ENCODE measurements at places on chromosomes 1 and 21.
A peak's percentile ranks its signal among the peaks of the same experiment; 100 is the strongest.

DNA sequence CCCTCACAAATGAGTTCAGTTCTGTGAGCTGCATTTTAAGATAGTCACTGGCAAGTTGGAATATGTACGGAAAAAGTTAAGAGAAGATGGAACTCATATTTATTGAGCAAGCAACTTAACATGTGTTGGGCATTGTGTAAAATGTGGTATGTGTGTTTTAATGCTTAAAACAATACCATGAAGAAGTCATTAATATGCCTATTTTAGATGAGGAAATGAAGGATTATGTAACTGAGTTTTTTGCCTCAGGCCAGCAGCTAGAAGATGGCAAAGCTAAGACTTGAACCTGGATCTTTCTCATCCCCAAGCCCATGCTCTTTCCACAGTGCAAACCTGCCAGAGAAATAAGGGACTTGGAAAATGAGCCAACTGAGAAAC lies 48.9 kb downstream of the SPATA46 start:
- no peak for DNase-seq

GRCh38 chr1:153683854-153684253 lies 5.4 kb downstream of the NPR1 start:
- DNase-seq, result no peak

- no peak for DNase-seq
Measured at GRCh38 chr1:24336075-24336474, 16.9 kb downstream of the GRHL3 start.

DNA sequence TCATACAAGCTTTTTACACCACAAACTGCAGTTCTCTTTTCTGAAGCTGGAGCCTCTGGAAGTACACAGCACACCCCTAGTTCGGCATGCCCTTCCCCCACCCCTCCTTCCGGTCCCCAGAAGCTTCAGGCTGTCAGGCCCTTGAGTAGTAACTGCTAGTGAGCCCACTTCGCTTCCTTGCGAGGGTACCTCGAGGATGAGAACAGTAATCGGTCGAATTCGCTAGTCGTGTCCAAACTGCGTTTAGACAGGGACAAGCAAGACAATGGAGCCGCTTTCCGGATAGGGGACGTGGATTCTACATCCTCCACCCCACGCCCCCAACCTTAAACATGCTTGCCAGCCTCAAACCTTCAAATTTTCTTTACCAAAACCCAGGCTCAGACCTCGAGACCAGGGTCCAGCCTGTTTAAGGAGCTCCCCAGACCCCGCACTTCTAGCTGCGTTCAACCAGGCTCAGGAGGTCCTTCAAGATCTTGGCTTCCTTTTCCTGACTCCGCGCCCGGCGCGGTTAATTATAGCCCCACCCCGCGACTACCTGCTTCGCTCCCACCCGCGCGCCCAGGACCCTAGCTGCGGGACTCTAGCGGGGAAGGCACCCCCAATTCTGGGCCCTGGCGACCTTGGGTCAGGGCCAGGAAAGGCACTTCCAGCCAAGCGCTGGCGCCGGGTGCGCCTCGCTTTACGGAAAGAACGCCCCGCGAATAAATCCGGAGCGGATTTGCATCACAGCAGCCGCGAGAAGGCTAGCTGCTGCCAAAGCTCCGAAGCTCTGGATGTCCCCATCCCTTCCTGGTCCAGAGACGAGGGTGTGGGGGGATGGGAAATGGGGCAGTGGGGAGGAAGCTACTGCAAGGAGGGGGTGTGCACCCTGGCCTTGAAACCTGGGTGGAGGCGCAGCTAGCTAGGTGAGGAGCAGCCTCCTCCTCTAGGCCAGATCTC lies 8.1 kb upstream of the TSPAN1 start:
- DNase-seq, result no peak

- peak; percentile 25 for DNase-seq
Measured at GRCh38 chr1:116853680-116854402, 55.9 kb upstream of the PTGFRN start.

DNA sequence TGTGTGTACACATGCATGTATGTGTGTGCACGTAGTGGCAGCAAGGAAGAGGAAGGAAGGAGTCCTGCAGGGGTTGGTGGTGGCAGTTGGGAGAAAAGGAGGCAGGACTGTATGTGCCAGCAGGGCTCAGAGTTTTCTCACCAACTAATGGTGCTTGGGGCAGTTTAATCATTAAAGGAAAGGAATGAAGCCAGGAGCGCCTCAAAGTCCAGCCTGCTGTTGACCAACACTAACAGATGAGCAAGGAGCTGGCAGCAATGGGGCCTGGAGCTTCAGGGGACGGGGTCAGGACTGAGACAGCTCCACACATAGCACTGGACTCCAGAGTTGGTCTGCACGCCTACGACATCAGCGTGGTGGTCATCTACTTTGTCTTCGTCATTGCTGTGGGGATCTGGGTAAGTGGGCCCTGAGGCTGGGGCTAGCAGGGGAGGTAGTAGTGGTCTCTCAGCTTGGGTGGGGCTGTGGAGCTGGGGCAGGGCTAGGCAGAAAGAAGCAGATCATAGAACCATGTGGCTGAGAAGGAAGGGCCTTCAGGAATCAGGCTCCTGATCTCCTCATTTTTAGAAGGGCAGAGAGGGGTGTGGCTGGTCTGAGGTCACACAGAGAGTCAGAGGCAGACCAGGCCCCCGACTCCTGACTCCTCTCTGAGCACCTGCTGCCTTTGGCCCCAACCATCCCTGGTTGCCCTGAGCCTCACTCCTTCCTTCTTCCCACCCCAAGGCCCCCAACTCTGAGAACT lies at the start of gene SLC5A9:
SLC5A9 (plus strand) TSS at position 216 of the 742 bp plus-strand sequence; CDS start at position 237, 21 bp downstream.
- DNase-seq, result no peak
